ENCODE measurements at places on chromosomes 16 and 17. TPM values are rescaled to one million over a fixed set of nuclear protein-coding genes. Genes with fewer than 3 reads are reported as not detected.
A peak's percentile ranks its signal among the peaks of the same experiment; 100 is the strongest.

DNA sequence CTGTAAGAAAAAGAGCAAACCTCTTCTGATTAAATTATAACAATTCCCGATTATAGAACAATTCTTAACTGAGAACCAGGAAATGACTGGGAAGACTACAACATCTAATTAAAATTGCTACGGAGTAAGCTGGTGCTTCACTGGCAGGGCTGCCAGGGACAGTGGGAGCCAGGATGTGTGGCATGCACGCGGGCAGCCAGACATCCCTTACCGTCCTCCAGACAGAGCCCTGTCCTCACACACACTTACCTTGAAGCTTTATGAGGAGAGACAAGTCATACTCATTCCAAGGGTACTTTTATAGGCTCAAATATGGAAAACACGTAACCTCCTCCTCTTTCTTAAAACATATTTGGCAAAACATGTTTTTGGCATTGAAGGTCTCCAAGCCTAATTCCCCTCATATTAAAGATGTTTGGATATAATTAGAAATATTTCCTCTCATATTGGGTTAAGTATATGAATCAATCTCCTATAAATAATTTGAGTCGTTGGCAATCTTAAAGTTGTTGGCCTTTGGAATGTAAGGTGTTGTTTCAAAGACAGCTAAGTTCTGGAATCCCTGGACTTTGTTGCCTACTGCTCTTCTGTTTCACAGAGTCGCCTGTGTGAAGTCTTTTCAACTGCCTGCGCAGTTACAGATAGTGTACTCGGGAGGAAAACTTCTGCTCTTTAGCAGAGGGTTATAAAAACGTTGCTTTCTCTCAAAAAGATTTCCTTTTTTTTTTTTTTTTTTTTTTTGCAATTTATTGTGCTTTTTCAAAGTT is at the start of gene MYH1:
MYH1 (minus strand) TSS at position 272 of the 767 bp plus-strand sequence. CDS start 1,900 bp downstream, outside the sequence.
- no peak within 1 kb of the TSS for H3K4me3 ChIP-seq
- H3K27me3 ChIP-seq: peaks cover 12% of the 10 kb centered on the region
- no peaks in the 10 kb centered on the region for H3K4me1 ChIP-seq
- no peaks in the 10 kb centered on the region for H3K36me3 ChIP-seq
- DNase-seq: no peak
- H3K27ac ChIP-seq: no peak within 1 kb of the TSS

- no peaks in the 10 kb centered on the region for H3K27me3 ChIP-seq
- peaks cover 35% of the 10 kb centered on the region for H3K4me1 ChIP-seq
- no peak overlapping the region for H3K27ac ChIP-seq
- H3K4me3 ChIP-seq: no peak overlapping the region
- no peak for DNase-seq
- peaks cover 9% of the 10 kb centered on the region for H3K36me3 ChIP-seq
Measured at GRCh38 chr17:3954976-3955672, 9.1 kb downstream of the ATP2A3 start.

DNA sequence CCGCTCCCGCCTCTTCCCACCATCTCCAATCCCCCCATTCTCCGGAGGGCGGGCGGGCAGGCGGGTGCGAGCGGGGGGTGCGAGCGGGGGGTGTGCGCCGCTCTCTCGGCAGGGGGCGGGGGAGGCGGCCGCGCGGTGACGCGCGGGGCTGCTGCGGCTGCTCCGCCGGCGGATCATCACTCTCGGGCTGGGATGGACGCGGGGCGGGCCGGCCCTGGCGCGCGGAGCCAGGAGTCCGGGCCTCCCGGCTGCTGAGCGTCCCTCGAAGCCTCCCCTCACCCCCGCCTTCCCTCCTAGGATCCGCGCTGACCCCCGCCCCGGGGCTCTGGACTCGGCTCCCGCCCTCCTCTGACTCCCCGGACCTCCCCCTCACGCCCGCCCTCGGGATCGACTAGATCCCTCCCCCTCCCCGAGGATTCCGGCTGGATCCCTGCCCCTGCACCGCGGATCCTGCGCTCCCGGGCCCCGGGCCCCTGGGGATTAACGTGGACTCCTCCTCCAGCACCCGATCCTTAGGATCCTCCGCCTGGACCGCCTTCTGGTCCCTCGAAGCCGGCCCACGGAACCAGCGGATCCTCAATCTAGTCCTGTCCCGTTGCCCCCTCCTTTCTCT is 946 bp upstream of the TMEM256 start:
- DNase-seq: no peak
- H3K27ac ChIP-seq: peak overlapping the region; percentile 98
- peak overlapping the region; percentile 95 for H3K4me3 ChIP-seq
- peaks cover 14% of the 10 kb centered on the region for H3K4me1 ChIP-seq

DNA sequence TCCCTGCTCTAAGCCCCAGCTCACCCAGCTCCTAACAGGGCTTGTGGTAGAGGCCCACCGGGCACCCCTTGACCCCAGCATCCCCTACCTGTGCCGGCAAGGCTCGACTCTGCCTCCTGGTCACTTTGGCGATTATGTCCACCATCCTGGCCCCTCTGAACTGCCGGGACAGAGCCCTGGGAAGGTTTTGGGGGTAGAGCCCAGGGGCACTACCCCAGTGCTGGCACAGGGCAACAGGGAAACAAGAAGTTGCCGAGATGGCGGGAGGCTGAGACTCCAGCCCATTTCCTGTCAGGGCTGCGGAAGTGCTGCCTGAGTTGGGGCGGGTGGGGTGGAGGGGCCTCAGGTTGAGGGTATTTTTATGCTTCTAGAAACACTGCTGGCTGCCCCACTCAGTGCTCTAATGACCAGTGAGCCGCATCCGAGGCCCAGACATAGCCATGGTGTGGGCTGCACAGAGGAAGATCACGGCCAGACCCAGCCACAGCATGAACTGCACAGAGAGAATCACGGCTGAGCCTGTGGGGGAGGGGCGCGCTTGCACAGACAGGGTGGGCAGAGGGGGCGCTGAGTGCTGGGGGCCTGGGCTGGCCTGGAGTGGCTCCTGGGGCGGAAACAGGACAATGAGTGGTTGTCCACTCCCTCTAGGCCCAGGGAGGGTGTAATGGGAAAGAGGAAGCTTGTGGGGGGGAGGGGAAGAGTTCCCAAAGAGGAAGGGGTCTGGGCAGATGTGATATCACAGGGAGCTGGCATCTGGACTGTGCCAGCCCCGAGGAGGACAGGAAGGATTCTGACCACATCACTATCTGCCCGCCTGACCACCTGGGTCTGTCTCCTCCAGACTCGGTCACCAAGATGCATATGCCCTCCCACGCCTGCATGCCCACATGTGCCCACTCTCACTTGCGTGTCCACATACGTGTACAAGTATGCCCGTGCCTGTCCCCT is 22.3 kb downstream of the ARHGAP27 start:
- peak; percentile 79 for DNase-seq
- no peaks in the 10 kb centered on the region for H3K27me3 ChIP-seq
- peak overlapping the region; percentile 99 for H3K27ac ChIP-seq
- H3K4me1 ChIP-seq: peaks cover 35% of the 10 kb centered on the region

- no peak overlapping the region for H3K4me3 ChIP-seq
- no peak overlapping the region for H3K27ac ChIP-seq
- DNase-seq: peak; percentile 76
- no peaks in the 10 kb centered on the region for H3K36me3 ChIP-seq
- H3K27me3 ChIP-seq: peaks cover 14% of the 10 kb centered on the region
- peaks cover 1% of the 10 kb centered on the region for H3K4me1 ChIP-seq
Measured at GRCh38 chr16:27972500-27972899, 91.0 kb downstream of the GSG1L start.

DNA sequence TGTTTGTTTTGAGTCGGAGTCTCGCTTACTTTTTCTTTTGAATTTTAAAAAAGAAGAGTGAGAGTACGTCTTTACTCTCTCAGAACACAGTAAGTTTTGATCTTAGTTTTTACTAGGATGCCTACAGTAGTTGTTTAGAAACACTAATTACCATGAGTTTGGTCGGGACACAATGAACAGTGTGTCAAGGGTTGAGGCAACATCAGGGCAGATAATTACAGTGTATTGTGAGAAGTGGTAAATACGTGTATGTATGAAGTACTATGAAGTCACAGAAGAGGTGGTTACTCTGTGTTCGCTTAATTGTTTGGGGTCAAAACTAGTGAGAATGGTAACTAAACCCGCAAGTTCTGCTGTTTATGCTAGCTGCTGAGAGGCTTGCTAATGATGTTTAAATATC is 18.2 kb downstream of the PAFAH1B1 start:
- no peaks in the 10 kb centered on the region for H3K27me3 ChIP-seq
- peaks cover 8% of the 10 kb centered on the region for H3K36me3 ChIP-seq
- H3K4me1 ChIP-seq: peaks cover 60% of the 10 kb centered on the region
- H3K4me3 ChIP-seq: no peak overlapping the region

DNA sequence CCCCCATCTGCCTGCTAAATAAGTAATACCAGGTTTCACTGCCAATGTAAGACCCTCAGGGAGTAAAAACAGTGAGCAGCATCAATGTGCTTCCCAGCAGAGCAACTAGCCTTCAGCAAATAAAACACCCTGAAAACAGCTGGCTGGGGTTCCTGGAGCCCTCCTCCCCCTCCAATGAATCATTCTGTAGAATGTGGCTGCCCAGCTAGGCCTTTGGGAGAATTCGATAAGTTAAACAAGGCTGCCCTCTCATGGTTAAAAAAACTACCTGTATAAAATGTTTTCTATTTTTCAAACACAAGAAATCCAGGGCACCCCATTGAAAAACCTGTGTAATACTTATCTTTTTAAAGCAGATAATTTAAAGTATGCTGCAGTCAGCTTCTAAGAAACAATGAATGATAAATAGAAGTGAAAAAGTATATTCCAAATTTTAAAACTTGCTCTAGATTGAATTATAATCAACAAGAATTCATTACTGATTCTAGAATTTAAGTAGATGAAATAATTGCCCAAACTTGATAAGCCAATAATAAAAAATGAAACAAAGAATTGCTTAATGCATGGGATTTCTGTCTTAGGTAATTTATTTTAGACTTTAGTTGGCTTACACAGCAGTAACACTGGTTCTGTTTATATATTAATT is 9.4 kb upstream of the TOM1L1 start:
- peaks cover 9% of the 10 kb centered on the region for H3K27me3 ChIP-seq
- H3K4me3 ChIP-seq: no peak overlapping the region
- H3K4me1 ChIP-seq: no peaks in the 10 kb centered on the region

DNA sequence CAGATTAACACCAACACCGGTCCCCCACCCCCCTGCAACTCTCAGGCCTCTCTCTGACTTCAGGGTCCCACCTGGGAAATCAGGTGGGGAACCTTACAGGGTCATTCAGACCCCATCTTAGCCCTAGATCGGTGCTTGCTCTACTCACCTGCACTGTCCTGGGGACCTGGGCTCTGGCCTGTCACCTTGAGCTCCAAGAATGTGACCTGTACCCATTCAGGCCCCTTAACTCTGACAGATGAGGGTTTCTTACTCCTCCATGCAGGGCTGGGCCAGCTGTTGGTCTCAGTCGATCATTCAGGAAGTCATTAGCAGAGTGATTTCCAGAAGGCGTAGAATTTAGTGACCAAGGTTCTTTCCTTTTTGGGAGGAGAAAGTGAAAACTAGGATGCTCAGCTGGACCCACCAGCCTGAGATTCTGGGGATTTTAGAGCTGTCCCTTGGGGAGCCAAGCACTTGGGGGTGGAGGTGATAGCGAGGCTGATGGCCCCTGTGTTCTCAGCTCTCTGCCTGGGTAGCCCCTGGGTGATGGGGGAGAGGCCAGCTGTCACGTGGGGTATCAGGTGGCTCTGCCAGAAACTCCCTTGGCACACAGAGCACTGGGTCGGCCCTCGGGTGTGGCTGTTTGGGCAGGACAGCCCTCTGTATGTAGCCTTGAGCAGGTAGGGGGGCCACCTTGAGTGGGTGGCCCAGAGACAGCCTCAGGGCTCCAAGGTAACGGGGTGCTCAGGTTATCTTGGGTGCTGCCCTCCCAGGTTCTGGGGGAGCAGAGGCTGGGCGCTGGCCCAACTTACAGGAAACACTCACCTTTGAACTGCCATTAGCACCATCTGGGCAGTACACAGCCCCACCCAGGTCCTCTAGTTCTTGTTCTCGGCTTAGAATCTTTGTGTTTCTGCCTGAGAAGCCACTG is 724 bp downstream of the MVP start:
- H3K27me3 ChIP-seq: no peaks in the 10 kb centered on the region
- DNase-seq: peak; percentile 72
- H3K4me3 ChIP-seq: peak overlapping the region; percentile 79
- peaks cover 72% of the 10 kb centered on the region for H3K4me1 ChIP-seq
- H3K27ac ChIP-seq: peak overlapping the region; percentile 89

GRCh38 chr17:4631836-4632580 is 9.5 kb downstream of the ALOX15 start:
- peaks cover 10% of the 10 kb centered on the region for H3K4me1 ChIP-seq
- peaks cover 33% of the 10 kb centered on the region for H3K27me3 ChIP-seq
- no peak for DNase-seq
- H3K36me3 ChIP-seq: no peaks in the 10 kb centered on the region
- no peak overlapping the region for H3K4me3 ChIP-seq

DNA sequence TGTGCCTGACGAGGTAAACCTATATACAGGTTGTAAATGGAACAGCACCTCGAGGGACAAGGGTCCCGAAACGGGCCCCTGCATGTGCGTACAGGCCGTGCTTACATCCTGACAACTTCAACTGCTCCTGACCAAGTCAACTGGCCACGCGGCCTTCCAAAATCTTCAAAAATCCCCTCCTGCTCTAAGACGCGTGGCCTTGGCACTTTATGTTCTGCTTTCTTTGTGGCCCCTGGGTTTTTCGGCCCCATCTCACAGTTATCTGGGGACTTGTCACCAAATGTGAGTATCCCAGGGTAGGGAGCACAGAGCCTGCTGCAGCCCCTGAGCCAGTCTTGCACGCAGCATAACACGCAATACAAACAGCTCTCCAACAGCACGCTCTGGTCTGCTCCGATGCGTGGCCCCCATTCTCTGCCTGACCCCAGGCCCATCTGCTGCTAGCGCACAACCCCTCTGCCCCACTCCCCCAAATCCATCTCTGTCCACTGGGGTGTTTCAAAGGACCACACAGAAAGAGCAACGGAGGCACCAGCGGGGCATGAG is 659 bp downstream of the RPH3AL start:
- no peak overlapping the region for H3K4me3 ChIP-seq
- peaks cover 2% of the 10 kb centered on the region for H3K36me3 ChIP-seq
- H3K27me3 ChIP-seq: no peaks in the 10 kb centered on the region
- no peak overlapping the region for H3K27ac ChIP-seq

DNA sequence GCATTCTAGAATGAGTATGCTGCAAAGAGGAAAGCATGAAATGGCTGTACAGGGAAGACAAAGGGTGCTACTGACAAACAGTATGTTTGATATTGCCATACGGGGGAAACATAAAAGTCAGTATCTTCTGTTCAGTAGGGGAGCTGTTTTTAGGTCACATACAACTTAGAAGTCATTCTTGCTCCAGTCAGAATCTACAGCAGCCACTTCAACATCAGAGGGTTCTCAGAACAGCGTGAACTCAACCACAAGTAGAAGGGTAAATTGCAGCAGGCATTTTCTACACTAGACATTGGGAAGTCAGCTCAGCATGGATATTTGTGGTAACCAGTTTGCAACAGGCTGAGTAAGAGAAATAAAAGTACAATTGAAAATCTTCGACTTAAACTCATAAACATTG is 1241.8 kb upstream of the GOT2 start:
- H3K27ac ChIP-seq: no peak overlapping the region
- H3K27me3 ChIP-seq: no peaks in the 10 kb centered on the region
- no peaks in the 10 kb centered on the region for H3K36me3 ChIP-seq
- H3K4me3 ChIP-seq: no peak overlapping the region
- DNase-seq: no peak
- H3K4me1 ChIP-seq: no peaks in the 10 kb centered on the region

HBA1 gene
- total RNA-seq: not detected

SLC52A1 gene
- total RNA-seq: 0.13 TPM

PIMREG gene
- total RNA-seq: 4.6 TPM

SARM1 gene
- total RNA-seq: 16.7 TPM

TPPP3 gene
- total RNA-seq: not detected

LRRC37A gene
- 1.8 TPM for total RNA-seq

PPM1E gene
- total RNA-seq: not detected

RGS9 gene
- 1.3 TPM for total RNA-seq

DNAH3 gene
- total RNA-seq: not detected

All from activated CD8-positive, alpha-beta T cell treated with anti-CD3 and anti-CD28 coated beads for 36 hours (primary cell).